Cerebellar nuclear complex (tissue), 1 donor: ENCODE measurements at places on chromosomes 4 and X.

- no peak for DNase-seq
Observed at GRCh38 chr4:124157396-124158083, 555.0 kb downstream of the ANKRD50 start.

DNA sequence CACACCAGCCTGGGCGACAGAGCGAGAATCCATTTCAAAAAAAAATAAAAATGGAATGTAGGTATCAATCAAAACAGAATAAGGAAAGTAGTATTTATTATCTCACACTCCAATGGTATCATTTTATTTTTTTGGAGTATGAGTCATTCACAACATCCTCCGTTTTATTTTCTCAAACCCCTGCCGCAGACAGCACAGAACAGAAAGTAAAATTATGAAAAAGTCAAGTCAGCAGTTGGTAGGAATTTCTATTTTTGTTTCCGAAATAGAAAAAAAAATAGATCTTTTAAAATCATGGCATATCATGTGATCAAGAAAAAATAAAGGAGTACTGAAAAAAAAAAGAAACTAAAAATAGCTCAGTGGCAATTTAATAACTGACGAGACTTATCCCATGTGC is 490.7 kb upstream of the TENM3 start:
- no peak for DNase-seq

DNA sequence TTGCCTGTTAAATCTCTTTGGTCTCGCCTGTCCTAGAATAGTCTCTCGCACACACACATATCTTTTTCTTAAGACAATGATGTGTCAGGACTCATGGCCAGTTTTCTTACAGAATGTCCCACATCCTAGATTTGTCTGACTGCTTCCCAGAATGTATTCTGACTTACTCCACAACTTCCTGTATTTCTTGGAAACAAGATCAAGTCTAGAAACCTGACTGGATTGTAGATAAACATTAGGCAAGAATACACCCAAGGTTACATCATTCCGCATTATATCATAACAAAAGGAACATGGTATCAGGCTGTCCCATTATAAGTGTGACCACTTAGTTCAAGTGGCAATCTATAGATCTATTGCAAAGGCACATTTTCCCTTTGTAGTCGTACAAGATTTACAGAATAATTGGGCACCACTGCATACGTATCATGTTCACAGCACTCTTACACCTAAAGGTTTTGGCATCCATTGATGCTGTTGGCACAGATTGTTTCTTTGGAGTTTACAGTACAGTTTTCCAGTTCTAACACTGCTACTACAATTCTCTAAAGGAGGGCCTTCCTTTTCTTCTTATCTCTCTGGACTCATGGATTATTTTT is 56.4 kb downstream of the FBXW7 start:
- no peak for DNase-seq

GRCh38 chrX:39238006-39238405 is 436.7 kb downstream of the MID1IP1 start:
- DNase-seq: no peak

DNA sequence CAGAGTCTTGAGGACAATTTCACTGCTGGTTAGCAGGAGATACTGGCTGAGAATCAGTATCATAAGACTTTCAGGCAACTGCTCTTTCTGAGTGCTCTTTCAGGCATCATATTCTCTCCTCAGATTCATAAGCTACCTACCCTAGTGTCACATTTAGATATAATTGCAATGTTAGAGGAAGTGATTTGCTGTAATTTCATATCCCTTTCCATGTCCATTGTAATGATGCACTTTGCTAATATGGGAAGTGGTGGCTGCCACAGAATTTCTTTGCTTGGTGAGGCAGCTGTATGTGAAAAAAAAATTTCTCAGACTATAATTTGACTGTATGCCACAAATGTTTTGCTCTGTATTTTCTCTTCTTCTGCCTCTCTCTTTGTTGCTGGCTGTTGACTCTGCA is 63.3 kb downstream of the DOCK11 start:
- DNase-seq: no peak

GRCh38 chr4:106316773-106317409 is 541 bp downstream of the AIMP1 start:
- DNase-seq: no peak

DNA sequence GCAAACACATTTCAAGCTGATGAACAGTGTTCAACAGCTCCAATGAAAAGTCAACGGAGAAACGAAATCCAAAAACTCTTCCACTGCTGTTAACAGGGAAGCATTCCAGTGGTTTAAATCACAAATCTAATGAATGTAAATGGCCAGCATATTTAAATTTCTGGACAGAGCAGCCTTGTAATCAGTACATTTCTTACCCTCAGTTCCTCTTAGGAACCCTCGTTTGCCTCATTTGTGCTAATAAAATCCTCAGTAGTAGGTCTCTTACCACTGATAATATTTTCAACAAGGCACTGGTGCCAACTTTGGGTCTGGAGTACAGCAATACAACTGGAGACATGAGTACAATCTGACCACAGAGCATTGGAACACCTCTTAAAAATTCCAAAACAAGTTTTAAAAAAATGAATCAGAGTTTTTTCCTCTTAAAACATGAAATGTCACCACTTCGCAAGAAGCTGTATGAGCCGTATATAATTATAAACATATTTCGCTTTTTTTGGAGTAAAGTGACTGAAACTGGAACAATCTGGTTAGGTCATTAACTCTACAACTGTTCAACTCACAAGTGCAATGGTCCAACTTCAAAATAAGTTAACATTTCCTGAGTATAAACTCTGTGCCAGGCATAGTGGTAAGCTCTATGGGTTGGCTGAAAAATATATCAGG is 211.2 kb downstream of the CPEB2 start:
- DNase-seq: no peak

DNA sequence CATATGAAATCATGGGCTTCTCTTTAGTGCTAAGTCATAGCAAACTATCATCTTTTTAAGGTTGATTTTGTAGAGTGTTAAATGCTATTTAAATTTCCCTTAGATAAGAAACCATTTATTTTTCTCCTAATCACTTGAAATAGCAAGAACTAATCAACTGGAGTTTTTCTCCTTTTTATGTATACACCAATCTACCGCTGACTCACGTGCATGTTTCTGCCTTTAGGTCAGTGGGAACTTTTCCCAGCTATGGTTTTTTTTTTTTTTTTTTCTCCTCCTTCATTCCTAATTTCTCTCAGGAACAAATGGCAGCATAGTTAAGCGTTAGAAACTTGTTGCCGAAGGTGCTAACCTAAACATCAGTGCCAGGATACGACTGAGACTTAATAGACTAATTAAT is 176.4 kb downstream of the BMPR1B start:
- DNase-seq: no peak

DNA sequence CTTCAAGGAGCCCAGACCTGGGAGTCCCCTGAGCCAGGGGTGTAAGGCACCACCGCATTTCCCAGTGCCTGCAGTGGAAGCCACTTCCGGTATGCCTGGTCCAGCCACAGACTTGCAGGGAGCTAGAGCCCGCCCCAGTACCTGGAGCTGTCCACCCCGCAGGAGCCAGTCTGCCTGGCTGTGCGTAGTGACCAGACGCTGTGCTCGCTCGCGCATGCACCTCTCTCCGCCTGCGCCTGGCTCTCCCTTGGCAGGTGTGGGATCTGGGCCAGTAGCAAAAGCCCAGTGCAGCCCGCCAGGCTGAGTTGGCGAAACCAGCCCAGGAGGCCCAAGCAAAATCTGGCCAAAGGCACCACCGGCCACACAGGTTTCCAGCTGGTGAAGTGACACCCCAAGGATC is 973.7 kb upstream of the AGA start:
- no peak for DNase-seq

GRCh38 chr4:173513651-173514050 is 16.4 kb downstream of the HAND2 start:
- no peak for DNase-seq

GRCh38 chrX:3820167-3820566 is 106.7 kb upstream of the PRKX start:
- no peak for DNase-seq
